LHCN-M2 (cell line): ENCODE measurements at places on chromosomes 1 and 21. TPM values are rescaled to one million over a fixed set of nuclear protein-coding genes. Genes with fewer than 3 reads are reported as not detected.

DNA sequence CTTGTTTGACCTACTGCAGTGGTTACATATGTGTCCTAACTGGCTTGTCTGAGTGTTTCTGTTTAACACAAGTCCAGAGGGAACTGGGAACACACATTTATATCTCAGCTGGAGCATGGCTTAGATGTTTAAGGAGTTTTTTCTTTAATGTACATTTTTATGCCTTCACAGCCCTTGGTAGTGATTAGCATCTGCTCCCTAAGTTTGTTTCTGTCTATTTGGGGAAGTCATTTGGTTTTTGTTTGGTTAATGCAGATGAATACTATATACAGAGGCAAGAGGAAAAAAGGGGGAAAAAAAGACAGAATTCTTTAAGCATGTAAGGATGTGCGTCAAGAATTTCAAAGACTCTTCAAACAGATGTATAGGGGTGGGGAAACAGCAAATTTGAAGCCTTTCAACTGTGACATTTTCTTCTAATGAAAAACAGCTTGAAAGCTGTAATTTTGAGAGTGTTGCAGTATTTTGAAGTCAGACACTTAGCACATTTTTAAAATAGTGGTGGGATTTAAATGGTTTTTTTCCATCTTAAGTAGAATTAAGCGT lies 15.4 kb downstream of the MACO1 start:
- DNase-seq: no peak

The ANKRD65 gene
- not detected in 2 replicates for total RNA-seq

DNA sequence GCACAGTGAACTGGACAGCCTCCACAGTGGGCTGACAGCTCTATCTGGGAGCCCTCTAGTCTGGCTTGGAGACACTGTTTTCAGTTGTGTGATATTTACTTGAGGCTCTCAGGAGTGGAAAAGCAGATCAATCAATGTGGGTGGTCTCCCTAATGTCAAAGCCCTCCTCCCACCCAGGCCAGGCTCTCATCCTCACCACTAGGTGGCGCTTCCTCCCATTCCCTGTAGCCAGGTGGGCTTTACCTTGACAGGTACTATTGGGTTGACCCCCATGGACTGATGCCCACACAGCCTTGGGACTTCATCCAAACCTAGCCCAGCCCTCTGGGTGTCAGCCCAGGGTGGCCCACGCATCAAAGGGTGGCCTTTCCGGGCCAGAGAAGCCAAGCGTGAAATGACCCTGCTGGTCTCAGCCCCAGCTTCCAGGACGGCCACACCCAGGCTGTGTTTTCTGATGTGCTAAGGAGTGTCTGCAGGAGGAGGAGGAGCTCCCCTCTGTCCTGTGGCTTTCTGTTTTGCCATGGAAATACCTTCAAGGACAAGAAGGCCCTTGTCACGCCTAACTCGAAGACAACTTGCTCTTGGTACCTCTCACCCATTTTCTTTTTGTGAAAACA lies 54.0 kb downstream of the CLIC6 start:
- no peak for DNase-seq

DNA sequence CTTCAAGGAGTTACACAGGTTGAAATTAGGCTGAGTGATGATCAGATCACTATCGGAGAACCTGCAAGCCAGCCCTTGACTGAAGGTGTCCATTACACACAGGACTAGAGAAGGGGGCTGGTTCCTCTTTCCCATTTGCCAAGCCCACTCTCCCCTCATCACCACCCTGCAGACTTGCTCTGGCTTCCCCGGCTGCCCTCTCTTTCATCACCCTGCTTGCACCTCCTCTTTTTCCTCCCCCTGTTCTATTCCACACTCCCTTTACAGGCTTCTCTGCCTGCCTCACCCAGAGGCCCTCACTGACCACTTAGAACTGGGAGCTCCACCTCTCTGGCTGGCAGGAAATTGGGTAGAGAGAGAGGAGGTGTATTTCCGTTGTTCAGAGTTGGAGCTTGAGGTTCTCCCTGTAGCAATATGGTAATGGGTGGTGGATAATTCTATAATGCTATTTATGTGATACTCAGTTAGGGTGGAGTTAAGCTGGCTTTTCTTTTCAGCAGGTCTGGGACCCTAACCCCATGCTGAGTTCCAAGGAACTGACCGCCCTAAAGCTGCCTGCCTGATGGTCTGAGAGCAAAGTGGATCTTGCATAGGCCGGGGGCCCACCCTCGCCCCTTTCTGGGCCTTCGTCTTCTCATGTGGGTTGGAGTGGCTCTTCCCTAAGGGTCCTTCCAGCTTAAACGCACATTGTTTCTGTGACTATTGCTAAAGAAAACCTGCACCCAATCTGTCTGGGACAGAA lies 111.8 kb upstream of the ADAR start:
- DNase-seq: no peak

The BGLAP gene
- total RNA-seq: 2.0 and 4.3 TPM in 2 replicates

DNA sequence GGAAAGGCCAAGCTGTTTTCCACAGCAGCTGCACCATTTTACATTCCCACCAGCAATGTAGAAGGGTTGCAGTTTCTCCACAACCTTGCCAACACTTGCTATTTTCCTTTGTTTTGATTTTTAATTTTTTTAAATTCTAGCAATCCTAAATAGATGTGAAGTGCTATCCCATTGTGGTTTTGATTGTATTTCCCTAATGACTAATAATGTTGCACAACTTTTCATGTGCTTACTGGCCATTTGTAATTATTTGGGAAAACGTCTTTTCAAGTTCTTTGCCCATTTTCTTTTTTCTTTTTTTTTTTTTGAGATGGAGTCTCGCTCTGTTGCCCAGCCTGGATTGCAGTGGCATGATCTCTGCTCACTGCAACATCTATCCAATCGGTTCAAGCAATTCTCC lies 53.9 kb downstream of the VCAM1 start:
- no peak for DNase-seq

The PCBP3 gene
- total RNA-seq: 2.8 and 3.8 TPM in 2 replicates

GRCh38 chr21:36466061-36466511 lies 13.8 kb downstream of the CLDN14 start:
- no peak for DNase-seq

The LCE1A gene
- total RNA-seq: not detected in 2 replicates

- peak; percentile 56 for DNase-seq
These were observed 819 bp upstream of the GPR3 start for GRCh38 chr1:27391511-27392095.

The PDZK1IP1 gene
- not detected in 2 replicates for total RNA-seq

DNA sequence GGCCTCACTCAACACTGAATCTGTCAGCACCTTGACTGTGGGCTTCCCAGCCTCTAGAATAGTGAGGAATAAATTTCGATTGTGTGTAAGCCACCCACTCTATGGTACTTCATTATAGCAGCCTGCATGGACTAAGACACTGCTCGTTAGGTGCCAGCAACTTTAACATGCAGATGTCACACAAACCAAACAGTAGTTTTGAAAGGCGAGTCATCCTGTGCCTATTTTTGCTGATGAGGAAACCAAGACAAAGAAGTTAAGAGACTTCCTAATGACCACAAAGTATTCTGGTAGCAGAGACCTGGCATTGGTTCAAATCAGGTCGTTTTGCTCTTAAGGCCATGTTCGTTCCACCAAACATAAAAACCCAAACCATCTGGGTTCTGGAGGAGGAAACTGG lies 42.9 kb downstream of the BATF3 start:
- DNase-seq: peak; percentile 22

The S100A7 gene
- total RNA-seq: not detected in 2 replicates

DNA sequence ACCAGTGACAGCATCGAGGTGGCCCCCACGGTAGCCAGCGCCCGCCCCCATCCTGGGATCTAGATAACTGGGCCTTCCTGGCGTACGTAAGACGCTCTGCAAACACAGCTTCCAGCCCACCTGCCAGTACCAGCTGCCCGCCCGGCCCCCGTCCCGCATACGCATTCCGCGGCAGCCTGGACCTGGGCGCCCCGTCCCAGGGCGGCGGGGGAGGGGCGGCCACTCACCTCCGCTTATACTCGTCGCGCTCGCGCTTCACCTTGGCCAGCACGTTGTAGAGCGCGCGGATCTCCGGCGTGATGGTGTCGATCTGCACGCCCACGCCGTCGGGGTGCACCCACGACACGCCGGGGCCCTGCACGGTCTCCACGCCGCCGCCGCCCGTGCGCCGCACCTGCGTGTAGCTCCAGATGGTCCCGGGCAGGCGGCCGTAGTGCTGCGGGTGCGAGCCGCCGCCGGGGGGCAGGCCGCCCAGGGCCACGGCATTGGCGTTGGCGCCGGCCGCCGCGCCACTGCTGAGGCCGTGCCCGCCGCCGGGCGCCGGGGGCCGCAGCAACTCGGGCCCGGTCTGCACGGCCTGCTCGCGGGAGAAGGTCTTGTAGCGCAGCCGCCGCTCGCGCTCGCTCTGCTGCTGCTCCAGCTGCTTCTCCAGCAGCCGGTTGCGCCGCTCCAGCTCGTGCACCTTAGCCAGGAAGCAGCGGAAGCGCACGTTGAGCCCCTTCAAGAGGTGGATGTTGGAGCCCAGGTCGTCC lies 859 bp downstream of the IFFO2 start:
- peak; percentile 31 for DNase-seq

DNA sequence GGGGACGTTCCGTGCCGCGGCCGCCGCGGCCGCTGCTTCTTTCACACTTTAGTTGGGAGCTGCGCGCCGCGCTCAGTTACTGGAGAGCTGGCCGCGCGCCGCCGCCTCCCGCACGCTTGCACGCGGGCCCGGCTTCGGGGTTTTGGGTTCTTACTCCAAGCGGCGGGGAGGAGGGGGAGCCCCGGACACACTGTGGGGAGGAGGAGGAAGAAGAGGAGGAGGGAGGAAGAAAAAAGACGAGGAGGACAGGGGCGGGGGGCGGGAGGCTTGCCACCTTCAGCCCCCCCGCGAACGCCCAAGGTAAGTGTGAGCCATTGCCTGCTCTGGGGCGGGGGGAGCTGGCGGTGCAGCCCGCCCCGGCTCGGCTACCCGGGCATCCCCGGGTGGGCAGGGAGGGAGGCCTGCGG lies 243 bp downstream of the C1orf21 start:
- no peak for DNase-seq

The PAX7 gene
- total RNA-seq: not detected in 2 replicates

DNA sequence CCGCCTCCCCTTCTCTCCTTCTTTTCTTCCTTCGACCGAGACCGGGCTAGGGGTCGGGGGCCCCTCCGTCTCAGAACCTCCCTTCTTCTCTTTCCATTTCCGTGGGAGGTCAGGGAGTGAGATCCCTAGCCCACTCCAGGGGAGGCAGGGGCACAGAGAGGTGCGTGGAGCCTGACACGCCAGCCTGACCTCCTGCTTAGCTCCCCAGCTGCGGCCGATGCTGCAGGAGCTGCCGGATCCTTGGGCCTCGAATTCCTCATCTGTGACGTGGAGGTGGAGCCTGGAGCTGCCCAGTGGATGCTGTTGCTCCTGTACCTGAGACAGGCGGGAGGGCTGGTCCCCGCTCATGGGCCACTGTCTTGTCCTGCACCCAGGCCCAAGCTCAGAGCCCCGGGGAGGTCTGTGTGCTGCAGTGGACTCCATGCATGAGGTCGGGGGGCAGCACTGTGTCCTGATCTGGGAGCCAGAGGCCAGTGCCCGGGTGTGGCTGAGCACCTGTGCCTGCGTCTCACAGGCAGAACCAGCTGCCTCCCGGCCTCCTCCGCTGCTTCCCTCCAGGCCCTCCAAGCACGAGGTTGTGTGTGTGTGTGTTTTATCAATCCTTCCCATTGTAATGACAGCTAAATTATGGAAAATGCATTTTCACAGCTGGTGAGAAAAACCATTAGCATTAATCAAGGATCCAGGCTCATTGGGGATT lies 55.3 kb upstream of the TTC34 start:
- DNase-seq: no peak

GRCh38 chr1:236425031-236425663 lies 31.1 kb downstream of the EDARADD start:
- no peak for DNase-seq

The C1orf185 gene
- not detected in 2 replicates for total RNA-seq

DNA sequence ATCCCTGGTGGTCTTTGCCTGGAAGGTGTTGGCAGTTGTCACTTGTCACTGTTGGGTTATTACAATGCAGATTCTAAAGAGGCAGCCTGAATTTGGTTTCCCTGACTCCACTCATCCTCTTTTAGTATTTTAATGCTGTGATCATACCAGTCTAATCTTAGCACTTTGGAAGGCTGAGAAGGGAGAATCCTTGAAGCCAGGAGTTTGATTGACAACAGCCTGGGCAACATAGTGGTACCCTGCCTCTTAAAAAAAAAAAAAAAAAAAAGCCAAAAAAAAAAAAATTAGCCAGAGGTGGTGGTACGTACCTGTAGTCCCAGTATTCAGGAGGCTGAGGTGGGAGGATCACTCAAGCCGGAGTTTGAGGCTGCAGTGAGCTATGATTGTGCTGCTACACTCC lies 7.7 kb downstream of the GIPC2 start:
- DNase-seq: no peak

The CYP4Z1 gene
- not detected in 2 replicates for total RNA-seq

DNA sequence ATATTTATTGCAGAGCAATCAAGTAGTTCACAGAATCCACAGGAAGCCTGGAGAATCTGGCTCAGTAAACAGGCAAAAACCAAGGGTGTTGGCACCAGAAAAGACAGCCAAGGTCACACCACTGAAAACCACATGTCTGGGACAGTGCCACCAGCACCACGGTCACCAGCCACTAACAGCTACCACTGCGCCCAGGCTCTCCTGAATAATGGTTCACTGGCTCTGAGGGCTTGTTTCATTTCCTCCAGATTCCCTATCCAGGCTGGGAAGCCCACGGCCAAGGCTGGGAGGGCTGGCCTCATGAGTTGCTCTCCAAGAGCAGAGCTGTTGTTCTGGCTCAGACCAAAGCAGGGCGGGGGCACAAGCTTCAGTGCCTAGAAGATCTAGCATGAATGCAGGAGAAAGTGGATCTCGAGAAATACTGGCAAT lies 54.5 kb upstream of the PTGFRN start:
- no peak for DNase-seq

DNA sequence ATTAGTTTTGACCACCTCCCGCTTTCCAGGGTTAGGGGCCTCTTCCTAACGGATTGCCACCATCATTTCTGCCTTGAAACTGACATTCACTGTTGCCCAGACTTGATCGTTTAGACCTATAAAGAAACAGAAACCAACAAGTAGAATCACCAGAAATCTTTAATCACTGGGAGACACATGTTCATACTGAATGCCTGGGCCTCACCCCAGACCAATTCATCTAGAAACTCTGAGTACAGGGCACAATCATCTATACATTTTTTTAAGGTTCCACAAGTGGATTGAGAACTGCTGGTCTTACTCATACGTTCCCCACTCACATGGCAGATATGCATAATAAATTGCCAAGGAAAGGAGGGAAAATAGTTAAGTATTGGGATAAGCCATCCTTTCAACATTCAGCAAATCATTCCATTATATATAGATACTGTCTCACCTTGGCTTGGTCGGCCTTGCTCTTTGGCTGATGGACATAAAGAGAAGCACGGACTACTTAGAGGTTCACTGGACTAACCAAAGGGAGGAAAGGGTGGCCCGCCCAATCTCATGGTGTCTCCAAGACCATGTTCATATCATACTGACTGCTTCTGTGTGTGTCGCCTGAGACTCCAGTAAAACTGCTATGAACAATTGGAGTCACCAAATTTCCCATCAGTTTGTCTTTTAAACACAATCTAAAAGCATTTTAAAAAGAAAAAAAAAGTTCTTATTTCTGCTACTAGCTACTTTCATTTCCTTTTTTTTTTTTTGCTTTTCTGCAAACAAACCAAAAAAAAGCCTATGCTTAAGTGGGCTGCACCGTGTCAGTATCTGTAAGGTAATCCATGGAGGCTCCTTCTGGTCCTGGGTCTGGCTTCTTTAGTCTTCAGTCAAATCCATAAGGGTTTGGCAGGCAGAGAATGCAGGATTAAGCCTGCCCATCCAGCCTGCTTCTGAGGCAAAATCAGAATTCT lies 9.4 kb upstream of the TARBP1 start:
- no peak for DNase-seq

The HSD3B2 gene
- not detected in 2 replicates for total RNA-seq

- no peak for DNase-seq
These were observed 105.9 kb downstream of the LAMC2 start for GRCh38 chr1:183291802-183292514.

The PARP1 gene
- 118 and 139 TPM in 2 replicates for total RNA-seq
